ENCODE measurements at places on chromosomes 3 and 15. TPM values are rescaled to one million over a fixed set of nuclear protein-coding genes. Genes with fewer than 3 reads are reported as not detected.
A peak's percentile ranks its signal among the peaks of the same experiment; 100 is the strongest.

DNA sequence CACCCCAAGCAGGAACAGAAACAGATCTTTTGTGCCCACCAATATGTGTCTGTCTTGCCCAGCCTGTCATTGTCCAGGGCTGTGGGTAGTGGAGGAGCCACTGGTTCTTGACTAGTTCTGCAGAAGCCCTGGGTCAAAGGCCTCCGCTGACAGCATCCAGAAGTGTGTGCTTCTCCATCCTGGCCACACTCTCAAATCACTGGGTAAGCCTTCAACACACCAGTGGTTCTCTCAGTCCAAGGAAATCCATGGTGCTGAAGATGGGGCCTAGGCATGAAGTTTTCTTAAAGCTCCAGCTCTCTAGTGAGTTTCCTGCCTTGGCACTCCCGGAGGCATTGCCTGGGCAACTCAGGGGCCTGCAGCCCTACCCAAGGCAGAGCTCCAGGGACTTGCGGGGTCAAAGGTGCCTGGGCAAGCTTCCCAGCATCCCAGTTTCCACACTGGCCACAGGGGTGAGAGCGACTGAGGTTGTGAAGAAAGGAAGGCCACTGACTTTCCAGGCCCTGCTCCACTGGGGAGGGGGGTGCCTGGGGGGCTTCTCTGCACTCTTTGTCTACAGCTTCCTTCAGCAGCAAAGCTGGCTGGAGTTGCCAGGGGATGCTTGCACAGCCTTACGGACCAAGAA, 37.9 kb upstream of the RPL32 start:
- DNase-seq: no peak

GRCh38 chr3:10682692-10683091, 133.3 kb upstream of the SLC6A11 start:
- no peak for DNase-seq

DNA sequence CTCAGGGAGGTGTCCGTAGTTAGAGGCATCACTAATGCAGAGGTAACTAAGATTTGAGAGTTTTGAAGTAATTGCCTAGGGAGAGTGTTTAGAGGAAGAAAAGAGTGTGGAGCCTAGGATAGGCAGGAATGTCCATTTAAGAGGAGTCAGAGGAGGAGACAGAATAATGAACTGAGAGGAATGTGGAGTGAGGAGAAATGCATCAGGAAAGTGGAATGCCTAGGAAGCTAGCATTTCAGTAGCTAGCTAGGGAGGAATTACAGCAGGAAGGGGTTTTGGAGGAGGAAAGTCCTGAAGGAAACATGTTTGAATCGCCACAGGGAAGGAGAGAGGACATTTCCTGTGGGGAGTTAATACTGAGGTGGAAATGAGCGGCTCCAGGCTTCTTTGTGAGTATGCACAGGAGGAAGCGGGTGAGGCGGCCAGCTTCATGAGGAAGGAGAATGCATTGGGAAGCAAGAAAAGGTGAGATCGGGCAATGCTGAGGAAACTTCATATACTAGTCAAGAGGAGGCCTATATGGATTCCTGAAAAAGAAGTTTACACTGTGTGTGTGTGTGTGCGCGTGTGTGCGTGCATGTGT, 154.3 kb downstream of the TMEM108 start:
- no peak for DNase-seq

DNA sequence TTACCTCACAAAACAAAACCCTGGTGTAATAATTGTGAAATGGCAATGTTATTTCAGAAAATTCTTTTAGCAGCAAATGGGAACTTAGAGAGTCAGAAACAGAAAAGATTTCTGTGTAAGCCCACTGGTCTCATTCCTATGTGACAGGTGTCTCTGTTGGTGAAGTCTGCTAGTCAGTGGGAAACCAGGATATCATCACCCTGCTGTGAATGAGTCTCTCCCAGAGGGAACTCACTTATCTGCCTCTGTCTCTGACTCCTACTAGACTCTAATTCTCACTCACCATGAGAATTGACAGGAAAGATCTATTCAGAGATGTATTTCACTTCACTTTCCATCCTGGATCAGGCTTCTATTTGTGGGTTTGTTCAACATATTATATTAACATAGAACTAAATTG, 266.0 kb downstream of the EPHA3 start:
- DNase-seq: no peak

- DNase-seq: no peak
Observed at GRCh38 chr3:72065872-72066641, 281.1 kb upstream of the PROK2 start.

Gene PEX11A
- 12.8 TPM for total RNA-seq

DNA sequence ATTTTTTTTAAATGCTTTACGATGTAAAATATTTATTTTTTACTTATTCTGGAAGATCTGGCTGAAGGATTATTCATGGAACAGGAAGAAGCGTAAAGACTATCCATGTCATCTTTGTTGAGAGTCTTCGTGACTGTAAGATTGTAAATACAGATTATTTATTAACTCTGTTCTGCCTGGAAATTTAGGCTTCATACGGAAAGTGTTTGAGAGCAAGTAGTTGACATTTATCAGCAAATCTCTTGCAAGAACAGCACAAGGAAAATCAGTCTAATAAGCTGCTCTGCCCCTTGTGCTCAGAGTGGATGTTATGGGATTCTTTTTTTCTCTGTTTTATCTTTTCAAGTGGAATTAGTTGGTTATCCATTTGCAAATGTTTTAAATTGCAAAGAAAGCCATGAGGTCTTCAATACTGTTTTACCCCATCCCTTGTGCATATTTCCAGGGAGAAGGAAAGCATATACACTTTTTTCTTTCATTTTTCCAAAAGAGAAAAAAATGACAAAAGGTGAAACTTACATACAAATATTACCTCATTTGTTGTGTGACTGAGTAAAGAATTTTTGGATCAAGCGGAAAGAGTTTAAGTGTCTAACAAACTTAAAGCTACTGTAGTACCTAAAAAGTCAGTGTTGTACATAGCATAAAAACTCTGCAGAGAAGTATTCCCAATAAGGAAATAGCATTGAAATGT, 15.6 kb downstream of the THBS1 start:
- no peak for DNase-seq

Gene EXD1
- 0.70 TPM for total RNA-seq

DNA sequence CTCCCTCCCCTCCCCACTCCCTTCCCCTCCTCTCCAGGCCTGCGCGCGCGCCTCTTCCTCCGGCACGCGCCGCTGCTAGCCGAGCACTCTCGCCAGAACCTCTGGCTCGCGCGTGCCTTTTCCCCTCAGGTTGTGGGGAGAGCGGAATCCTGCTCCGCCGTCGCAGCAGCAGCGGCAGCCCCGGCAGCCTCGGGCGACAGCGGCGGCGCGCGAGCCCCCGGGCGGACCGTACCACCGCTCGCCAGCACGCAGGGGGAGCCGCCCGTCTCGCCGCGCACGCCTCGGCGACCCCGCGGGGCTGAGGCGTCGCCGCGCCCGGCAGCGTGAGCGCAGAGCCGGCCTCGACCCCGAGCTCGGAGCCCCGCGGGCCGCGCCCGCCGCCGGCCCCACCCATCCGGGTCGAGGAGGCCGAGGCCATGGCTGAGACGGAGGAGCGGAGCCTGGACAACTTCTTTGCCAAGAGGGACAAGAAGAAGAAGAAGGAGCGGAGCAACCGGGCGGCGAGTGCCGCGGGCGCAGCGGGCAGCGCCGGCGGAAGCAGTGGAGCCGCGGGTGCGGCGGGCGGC, at the start of gene CDV3:
Gene CDV3, plus strand, starts transcription at position 58 of the 566 bp plus-strand sequence. Its CDS starts 359 bp downstream, at position 417.
- no peak for DNase-seq

Gene SLC24A5
- not detected for total RNA-seq

DNA sequence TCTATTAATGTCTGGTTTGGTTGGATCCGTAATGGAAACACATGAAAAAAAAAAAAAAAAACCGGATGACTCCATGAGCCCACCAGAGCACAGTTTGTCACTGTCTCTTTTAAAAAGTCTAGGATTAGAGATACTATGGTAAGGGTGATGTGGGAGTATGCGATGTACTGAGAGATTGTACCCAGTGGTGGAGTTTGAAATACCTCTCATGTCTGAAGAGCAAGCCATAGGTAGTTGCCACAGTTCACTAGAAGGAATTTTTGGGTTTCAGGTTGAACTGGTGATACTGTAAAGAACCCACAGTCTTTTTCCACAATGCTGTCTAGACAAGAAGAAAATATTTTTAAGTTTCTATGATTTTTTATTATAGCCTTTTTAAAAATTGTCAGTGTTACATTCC, 132.9 kb downstream of the KLHL25 start:
- DNase-seq: no peak

- DNase-seq: no peak
Observed at GRCh38 chr15:44094781-44095180, 100.3 kb downstream of the FRMD5 start.

Gene CRTAP
- 134 TPM for total RNA-seq

GRCh38 chr3:64276131-64276530, 50.9 kb upstream of the PRICKLE2 start:
- DNase-seq: no peak

GRCh38 chr3:189529889-189530471, 101.2 kb upstream of the TP63 start:
- DNase-seq: no peak

DNA sequence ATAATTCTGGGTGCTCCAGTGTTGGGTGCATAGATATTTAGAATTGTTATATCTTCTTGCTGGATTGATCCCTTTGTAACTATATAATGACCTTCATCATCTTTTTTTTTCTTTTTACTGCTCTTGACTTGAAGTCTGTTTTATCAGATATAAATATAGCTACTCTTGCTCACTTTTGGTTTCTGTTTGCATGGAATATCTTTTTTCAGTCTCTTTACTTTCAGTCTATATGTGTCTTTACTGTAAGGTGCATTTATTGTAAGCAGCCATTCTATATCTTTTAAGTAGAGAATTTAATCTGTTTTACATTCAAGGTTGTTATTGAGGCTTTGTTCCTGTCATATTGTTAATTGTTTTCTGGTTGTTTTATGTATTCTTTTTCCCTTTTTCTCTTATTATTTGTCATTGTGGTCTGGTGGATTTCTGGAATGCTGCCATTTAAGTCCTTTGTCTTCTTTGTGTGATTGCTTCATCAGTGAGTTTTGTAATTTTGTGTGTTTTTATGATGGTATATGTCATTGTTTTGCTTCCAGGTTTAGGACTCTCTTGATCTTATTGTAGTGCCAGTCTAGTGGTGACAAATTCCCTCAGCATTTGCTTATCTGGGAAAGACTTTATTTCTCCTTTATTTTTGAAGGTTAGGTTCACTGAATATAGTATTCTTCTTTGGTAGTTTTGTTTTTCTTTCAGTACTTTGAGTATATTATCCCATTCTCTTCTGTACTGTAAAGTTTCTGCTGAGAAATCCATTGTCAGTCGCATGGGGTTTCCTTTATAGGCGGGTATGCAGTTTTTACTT, 8.3 kb upstream of the PRR23C start:
- DNase-seq: no peak

DNA sequence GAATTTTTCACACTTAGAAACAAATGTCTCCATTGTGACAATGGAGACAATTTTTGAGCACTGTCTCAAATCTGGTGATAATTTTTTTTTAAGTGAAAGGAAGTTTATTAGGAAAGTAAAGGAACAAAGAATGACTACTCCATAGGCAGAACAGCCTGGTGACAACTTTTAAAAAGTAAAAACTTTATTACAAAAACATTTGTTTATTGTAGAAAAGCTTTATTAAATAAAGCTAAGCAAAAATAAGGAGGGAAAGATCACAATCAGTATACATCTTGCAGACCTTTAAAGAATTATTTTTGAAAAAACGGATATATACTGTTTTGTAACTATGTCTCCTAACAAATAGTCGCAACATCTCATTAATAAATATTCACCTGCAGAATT, 688 bp upstream of the OXSM start:
- DNase-seq: no peak

GRCh38 chr15:83087576-83087975, 19.9 kb upstream of the TM6SF1 start:
- DNase-seq: no peak

- no peak for DNase-seq
Observed at GRCh38 chr15:72173401-72173800, 24.2 kb downstream of the GRAMD2A start.

Gene PEAK1
- 20.7 TPM for total RNA-seq

GRCh38 chr15:84926491-84927230, 42.2 kb downstream of the SLC28A1 start:
- DNase-seq: peak; percentile 64

GRCh38 chr3:71160785-71161546, 422.6 kb downstream of the FOXP1 start:
- no peak for DNase-seq

Gene TRA2B
- 117 TPM for total RNA-seq

Gene PLA2G4D
- total RNA-seq: 1.4 TPM

Gene ZBBX
- 0.38 TPM for total RNA-seq

GRCh38 chr3:62835554-62836236, 39.5 kb downstream of the CADPS start:
- DNase-seq: no peak

Gene CELSR3
- 9.9 TPM for total RNA-seq

DNA sequence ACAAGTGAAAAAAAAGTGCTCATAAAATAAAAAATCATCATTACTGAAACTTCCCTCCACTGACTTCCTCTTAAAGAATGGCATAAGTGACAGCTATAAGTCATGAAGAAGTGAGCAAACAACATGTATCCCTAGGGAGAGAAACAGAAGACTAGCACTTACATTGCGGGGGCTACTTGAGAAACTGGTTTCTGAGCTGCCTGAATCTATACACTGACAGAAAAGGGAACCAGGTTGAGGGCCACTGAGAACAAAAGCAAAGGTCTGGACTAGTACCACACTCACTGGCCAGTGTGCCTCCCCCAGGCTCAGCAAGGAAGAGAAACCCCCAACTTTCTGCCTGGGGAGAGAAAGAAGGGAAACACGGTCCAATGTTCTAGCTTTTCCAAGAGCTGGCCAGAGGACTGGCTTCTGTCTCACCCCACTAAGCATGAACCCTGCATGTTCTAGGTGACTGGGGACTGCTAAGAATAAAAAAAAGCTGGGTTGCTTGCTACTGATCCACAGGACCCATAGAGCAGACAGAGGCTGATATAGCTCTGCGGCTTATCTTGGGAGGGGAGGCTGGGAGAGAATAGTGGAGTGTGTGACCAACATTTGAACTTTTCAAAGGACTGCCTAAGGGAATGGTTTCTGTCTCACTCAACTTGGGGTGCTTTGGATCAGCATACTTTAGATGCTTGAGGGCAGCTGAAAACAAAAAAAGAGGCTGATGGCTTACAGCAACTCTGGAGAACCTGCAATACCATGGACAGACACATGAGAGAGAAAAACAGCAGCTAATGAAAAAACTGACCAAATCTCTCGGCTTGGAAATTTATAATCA, 8.1 kb downstream of the RAD18 start:
- DNase-seq: no peak

- DNase-seq: no peak
Observed at GRCh38 chr3:184175506-184175905, 851 bp downstream of the AP2M1 start.

DNA sequence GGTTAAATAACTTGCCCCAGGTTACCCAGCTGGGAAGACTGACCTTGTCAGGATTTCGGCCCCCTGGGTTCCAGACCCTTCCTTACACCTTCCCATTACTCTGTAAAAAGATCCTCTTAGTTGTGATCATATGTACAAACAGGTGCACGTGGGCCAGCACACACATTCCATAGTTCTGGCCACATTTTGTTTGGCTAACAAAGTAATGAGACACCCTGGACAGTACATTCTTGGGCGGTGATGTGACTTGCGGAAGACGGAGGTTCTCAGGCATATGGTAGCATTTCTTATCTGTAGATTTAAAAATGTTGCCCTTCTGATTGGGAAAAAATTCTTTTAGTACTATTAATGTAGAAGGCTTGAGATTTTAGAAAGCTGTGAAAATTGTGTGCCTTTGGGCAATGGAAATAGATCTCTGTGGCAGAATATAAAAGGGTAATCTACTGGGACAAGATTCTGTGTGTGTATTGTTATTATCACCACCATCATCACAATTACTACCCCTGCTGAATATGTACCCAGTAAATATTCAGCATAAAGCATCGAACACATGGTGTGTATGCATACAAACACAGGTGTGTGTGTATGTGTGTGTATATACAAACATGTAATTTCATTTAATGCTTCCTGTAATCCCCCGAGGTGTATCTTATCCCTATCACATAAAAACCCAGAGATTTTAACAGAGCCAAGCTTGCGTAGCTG, 205.4 kb upstream of the UBE2E1 start:
- DNase-seq: peak; percentile 90
